Fibroblast of lung (primary cell): ENCODE measurements at places on chromosomes 2 and 18. TPM values are rescaled to one million over a fixed set of nuclear protein-coding genes. Genes with fewer than 3 reads are reported as not detected.
A peak's percentile ranks its signal among the peaks of the same experiment; 100 is the strongest.

- no peaks in the 10 kb centered on the region for H3K36me3 ChIP-seq
- H3K4me1 ChIP-seq = no peaks in the 10 kb centered on the region
- no peak overlapping the region for H3K4me3 ChIP-seq
- no peak overlapping the region for H3K27ac ChIP-seq
- no peaks in the 10 kb centered on the region for H3K27me3 ChIP-seq
Observed at GRCh38 chr2:98548920-98549818, 59.1 kb downstream of the COA5 start.

DNA sequence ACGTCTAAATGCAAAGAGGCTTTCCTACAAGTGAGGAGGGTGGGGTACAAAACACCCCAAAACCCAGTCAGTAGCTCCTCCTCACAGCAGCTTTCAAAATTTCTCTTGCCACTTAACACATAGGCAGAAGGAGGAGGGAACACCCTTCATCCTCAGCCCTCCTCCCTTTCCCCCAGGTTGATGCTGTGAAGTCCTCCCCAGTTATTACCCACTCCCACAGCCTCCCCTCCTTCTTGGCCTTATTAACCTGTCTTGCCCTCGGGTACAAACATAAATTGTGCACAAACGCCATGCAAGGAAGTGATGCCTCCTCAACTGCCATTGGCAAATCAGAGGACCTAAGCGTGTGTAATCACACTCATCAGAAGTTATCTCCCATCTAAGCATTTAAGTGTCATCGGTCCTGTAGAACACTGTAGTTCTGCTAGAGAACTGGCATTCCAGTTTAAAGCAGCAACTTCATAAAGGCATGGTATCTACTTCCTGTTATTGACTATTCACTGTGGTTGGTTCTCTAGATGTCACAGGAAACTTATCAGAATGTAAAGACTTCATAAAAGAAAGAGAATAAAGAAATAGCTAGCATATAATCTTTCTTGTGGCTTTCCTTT lies at the start of gene DSC1:
Gene DSC1 (minus strand): TSS at position 32 of the 611 bp plus-strand sequence. CDS start 262 bp downstream, outside the sequence.
- no peak within 1 kb of the TSS for H3K27ac ChIP-seq
- no peaks in the 10 kb centered on the region for H3K27me3 ChIP-seq
- H3K4me1 ChIP-seq = no peaks in the 10 kb centered on the region
- DNase-seq = no peak
- no peaks in the 10 kb centered on the region for H3K36me3 ChIP-seq
- H3K4me3 ChIP-seq = no peak within 1 kb of the TSS

DNA sequence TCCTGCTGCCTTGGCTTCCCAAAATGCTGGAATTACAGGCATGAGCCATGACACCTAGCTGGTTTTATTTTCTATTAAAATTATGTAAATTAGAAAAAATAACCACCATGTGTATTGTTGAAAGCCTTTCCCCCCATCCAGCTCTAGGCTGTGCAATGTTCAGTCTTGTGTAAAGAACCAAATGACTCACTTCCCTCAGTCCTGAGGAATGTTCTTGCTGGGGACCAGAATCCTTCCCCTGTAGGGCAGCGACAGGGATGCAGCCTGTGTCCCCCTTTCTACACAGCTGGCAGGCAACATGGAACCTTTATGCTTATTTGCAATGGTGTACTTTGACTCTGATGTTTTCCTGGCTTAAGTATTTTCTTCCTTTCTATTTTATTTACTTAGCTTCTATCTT lies 29.4 kb downstream of the AOX1 start:
- peak; percentile 81 for DNase-seq
- no peak overlapping the region for H3K27ac ChIP-seq
- no peaks in the 10 kb centered on the region for H3K27me3 ChIP-seq
- H3K4me1 ChIP-seq = peaks cover 4% of the 10 kb centered on the region

DNA sequence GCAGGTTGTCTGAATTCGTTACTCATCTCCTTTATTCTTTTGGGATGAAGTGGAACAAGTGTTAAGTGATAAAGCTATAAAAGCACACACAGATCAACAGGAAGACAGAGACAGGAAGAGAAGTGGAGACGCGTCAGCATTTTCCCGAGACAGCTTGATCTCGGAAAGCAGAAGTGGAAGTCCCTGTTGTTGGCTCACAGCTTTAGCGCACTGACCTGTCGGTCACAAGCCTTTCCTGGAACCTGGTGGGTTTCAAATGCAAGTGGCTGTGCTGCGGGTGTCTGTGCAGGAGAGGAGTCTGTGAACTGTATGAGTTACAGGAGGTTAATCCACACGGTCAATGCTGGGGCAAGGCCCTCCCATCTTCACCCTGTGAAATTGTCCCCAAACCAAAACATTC lies 116.6 kb upstream of the PELI1 start:
- no peak overlapping the region for H3K4me3 ChIP-seq
- no peak overlapping the region for H3K27ac ChIP-seq
- no peak for DNase-seq

C2orf81 gene
- 0.77 and 1.5 TPM in 2 replicates for total RNA-seq

OR6B2 gene
- total RNA-seq = not detected in 2 replicates

TGIF1 gene
- total RNA-seq = 157 and 163 TPM in 2 replicates
